Sigmoid colon (tissue), 7 donors: ENCODE measurements at places on chromosomes 6 and 20. TPM values are rescaled to one million over a fixed set of nuclear protein-coding genes. Genes with fewer than 3 reads are reported as not detected.

Gene OR2B6
- polyA plus RNA-seq, result not detected

Gene GLP1R
- polyA plus RNA-seq, result not detected

Gene SLC32A1
- not detected for polyA plus RNA-seq

Gene CTAGE9
- polyA plus RNA-seq, result not detected
